Astrocyte (in vitro differentiated cells and primary cell): ENCODE measurements at places on chromosomes 6 and 20. TPM values are rescaled to one million over a fixed set of nuclear protein-coding genes. Genes with fewer than 3 reads are reported as not detected.

DNA sequence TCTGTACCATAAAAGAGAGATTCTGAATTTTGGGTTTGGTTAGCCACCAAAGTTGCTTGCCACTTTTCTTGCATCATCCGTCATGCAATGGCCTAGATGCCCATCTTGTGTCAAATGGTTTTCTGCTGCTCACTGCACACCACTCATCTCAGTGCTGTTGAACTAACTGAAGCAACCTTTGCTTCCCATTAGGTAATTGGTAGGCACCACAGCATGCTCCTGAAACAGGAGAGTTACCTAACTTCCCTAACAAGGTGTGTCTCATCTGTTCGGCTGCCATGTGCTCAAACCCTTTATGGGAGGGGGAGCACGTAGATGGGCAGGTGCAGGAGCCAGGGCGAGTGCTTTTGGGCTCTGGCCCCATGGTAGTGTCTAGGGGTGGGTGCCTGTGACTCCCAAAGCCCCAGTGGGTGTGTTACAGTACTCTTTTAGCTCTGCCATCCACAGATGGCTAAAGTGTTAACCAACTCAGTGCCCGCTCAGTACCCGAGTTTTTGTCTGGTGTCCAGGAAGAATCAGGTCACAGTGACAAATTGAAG is 147.4 kb upstream of the SPACA1 start:
- no peak for DNase-seq
- H3K27ac ChIP-seq = no peak overlapping the region
- H3K36me3 ChIP-seq = no peaks in the 10 kb centered on the region
- peaks cover 3% of the 10 kb centered on the region for H3K4me1 ChIP-seq

- peaks cover 18% of the 10 kb centered on the region for H3K4me1 ChIP-seq
- H3K27ac ChIP-seq = no peak overlapping the region
- DNase-seq = no peak
- no peak overlapping the region for H3K4me3 ChIP-seq
These were observed 148.1 kb upstream of the TENT5A start for GRCh38 chr6:81900616-81901015.

The APMAP gene
- 110 and 114 TPM in 2 replicates for total RNA-seq

The ZNF165 gene
- 0.48 and 0.75 TPM in 2 replicates for total RNA-seq
